ENCODE measurements at places on chromosomes 6 and 20.
A peak's percentile ranks its signal among the peaks of the same experiment; 100 is the strongest.

- no peak for DNase-seq
Observed at GRCh38 chr20:17651129-17651759, 30.8 kb downstream of the RRBP1 start.

- no peak for DNase-seq
Observed at GRCh38 chr20:31691646-31692275, 30.9 kb downstream of the BCL2L1 start.

DNA sequence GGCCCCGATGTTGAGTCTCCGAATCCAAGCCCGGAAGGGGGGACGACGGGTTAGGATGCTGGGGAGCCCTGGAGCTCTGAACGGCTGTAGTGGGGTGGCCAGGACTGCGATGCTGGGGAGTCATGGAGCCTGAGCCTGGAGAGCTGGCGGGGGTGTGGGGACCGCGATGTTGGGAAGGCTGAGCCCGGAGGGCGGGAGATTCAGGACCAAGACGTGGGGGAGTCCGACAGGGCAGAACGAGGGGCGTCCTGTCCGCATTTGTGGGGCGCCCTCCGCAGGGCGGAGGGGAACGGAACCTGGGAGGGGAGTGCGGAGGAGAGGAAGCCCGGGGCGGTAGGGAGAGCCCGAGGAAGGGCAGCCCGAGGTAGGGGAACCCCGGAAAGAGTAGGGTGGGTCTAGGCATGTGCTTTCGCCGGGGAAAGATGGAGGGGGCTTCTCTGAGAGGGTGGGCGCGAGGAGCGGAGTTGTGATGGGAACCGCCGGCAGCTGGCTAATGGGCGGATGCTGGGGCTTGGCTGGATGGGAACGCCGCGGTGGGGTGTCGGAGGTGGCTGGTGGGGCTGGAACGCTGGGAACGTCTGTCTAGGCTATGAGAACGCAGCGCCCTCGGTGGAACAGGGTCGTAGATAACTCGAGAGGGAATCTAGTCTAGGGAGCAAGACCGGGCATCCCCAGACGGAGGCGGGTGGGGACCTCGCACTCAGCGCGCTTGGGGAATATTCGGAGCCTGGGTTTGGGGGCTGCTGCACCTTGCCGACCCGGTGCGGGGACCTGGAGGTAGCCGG lies 684 bp downstream of the PAQR8 start:
- DNase-seq: no peak

- DNase-seq: no peak
Observed at GRCh38 chr6:137403855-137404254, 90.3 kb downstream of the OLIG3 start.

DNA sequence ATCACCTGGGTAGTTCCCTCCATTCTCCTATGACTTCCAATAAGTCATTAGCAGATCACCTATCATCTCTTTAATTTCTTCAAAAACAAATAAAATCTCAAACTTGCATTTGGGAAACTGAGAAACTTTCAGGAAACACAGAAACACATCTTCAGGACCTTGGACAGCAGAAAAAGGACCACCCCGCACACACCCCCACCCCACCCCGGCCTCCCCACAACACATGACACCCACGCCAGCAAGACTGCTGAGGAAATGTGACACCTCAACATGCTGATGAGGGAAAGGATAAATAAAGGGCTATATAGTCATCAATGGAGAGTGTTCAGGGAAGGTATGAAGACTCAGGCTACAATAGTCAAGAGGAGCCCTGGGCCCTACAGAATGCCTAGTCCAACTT lies 15.6 kb upstream of the TRIM39 start:
- DNase-seq: no peak

DNA sequence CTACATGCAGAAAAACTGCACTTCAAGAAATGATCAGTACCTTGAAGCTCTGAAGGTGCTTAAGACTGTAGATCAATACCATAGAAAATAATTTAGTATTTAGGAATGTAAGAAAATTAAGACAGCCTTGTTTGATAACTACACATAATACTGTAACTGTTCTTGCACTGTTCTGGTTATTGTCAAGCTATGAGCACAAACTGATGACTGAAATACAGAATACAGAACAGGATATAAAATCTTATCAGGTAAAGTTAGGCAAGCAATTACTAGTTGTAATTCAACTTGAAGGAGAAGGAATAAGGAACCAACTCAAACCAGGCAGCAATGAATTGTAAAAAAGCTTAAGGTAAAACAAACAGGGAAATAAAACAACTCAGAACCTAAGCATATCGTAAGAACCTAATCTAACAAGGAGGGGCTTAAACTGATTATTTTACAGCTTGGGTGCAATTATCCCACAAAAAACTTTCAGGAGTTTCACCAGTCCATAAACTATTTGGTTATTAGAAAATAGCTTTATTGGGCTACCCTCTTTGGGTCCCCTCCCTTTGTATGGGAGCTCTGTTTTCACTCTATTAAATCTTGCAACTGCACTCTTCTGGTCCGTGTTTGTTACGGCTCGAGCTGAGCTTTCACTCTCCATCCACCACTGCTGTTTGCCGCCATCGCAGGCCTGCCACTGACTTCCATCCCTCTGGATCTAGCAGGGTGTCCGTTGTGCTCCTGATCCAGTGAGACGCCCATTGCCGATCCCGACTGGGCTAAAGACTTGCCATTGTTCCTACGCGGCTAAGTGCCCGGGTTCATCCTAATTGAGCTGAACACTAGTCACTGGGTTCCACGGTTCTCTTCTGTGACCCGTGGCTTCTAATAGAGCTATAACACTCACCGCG lies 97.7 kb downstream of the ATG5 start:
- no peak for DNase-seq

DNA sequence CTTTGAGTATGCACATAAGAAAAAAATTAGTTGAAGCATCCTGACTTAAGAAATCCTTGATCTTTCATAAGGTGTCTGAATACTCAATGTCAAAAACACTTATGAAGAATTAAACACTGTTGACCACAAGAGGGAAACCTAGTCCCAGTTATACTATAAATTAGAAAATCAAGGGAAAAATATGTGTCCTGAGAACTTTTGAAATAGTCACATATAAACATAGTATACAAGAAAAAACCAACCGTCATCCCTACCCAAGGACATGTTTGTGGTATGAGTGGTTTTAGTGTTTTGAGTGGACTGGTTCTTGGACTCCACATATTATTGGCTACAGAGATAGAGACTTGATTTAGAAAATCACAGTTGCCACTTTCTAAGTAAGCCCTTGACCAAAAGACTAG lies 7.6 kb upstream of the HLA-DRA start:
- peak; percentile 19 for DNase-seq

DNA sequence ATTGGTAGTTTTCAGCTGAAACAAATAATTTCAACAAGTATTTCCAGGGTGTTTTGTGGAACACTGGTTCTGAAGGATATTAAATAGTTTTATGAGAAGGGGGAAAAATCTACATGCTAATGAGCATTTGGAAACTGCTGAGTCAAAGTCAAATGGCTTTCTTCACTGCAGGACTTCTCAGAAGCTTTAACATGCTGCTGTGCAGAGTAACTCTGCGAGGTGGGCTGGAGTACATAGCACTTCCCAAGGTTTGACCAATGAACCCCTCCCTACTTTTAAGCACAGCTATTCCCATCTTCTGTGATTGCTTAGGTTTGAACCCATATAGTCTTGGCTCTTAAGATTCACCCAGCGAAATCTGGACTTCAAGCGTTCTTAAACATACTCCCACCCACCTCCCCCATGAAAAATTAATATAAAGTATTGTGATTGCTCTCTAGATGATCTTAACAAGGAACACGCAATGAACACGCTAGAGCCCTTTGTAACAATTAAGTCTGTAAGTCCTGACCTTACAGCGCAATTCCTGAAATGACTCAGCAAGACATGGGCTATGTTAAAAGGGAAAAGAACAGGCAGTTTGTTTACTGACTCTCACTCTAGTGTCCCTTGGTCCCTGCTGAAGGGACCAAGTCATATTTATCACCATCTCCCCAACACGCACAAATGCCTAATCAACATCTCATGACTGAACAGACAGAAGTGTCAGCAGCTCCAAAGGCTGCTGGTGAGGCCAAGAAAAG lies 105.2 kb downstream of the NFATC2 start:
- no peak for DNase-seq

GRCh38 chr6:74268815-74269599 lies 573.0 kb downstream of the CD109 start:
- DNase-seq: no peak

- no peak for DNase-seq
Observed at GRCh38 chr6:14759976-14760672, 485.7 kb upstream of the JARID2 start.

DNA sequence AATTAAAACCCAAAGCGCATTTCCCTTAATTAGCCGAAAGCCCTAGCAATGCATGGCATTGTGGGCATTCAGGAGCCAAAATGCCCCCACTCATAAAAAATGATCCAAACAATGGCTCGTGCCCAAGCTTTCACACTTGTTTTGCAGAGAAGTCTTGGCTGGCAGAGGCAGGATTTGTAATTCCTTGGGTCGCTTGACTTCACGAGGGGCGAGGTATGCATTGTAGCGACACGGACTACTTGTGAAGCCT lies 613 bp upstream of the SASH1 start:
- no peak for DNase-seq

DNA sequence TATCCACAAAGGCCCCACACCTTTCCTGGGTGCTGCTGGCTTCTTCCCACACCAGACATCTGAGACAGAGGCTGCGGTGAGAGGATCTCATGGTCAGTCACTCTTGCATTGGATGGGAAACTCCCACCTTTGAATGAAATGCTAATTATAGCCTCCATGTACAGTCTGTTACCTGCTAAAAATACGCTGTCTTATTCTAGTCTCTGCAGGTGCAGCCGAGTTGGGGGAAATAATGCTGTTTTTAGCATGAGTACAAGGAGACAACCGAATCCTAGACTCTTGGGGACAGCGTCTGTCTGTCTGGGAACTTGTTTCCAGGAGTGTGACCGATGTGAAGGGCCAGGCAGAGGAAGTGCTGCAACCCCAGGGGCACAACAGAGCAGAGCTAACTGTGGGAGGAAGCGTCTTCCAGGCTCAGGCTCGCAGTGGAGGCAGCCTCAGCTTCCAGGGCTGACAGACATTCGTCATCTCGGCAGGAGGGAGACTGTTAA lies 286.2 kb downstream of the PREX1 start:
- no peak for DNase-seq

GRCh38 chr6:155377061-155377460 lies 62.8 kb upstream of the TFB1M start:
- DNase-seq: no peak

DNA sequence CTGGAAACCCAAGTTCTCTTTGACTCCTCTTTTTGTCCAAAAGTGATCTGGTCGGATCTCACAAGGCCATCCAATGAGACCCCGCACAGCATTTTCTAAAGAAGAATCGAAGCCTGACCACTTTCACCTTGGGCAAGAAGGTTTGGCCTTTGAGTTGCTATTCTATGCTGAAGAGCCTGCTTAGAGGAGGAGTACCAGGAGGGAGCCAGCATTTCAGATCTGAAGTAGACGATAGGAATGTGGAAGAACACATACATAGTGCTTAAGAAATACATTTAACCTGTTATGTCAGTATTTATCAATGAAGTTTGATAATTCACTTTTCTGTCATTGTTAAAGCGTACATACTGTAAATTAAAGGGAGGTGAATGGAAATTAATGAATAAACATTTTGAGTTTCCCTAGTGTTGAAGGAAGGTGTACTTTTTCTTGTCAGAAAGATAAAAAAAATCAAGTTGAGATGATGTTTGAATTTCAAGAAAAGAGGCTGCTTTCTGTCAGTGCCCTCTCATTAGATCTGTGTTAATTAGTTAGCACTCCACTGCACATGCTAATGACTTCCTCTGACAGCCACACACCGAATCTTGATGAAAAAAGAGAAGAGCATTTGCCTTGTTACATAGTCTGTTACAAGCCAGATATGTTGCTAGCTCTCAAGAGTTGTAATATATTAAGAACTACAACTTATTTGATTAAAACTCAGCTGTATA lies 10.9 kb upstream of the TDRD6 start:
- no peak for DNase-seq

GRCh38 chr20:16477632-16478031 lies 95.6 kb downstream of the KIF16B start:
- no peak for DNase-seq

- no peak for DNase-seq
Observed at GRCh38 chr6:90729057-90729456, 142.2 kb upstream of the MAP3K7 start.

GRCh38 chr6:35402136-35402855 lies 49.8 kb upstream of the FANCE start:
- DNase-seq: no peak

- DNase-seq: no peak
Observed at GRCh38 chr6:149248693-149249369, 68.7 kb upstream of the TAB2 start.

GRCh38 chr20:13891575-13891974 lies 98.8 kb downstream of the SEL1L2 start:
- DNase-seq: no peak

DNA sequence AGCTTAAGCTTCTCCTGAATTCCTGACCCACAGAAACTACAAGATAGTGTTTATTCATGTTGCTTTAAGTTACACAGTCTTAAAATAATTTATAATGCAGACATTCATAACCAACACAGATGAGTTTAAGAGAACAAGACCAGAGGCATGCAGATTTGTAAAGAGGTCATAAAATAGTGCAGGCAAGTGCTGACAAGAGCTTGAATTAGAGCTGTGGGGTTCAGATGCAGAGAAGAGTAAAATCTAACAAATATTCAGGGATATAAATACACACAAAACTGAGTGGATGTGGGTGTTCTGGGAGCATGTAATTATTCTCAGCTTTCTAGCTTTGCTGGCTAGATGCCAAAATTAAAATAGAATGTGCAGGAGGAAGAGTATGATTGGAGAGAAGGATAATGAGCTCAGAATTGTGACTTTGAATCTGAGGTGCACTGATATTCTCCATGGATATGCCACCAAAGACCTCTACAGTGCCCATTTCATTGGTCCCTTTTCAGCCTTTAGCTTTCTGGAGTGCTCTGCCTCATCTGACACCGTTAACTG lies 291.9 kb upstream of the SGK1 start:
- no peak for DNase-seq

- DNase-seq: no peak
Observed at GRCh38 chr20:22407237-22408193, 176.9 kb downstream of the FOXA2 start.

GRCh38 chr20:56574531-56575142 lies 41.6 kb downstream of the FAM209B start:
- no peak for DNase-seq

- no peak for DNase-seq
Observed at GRCh38 chr6:82568290-82568993, 204.8 kb downstream of the TPBG start.

DNA sequence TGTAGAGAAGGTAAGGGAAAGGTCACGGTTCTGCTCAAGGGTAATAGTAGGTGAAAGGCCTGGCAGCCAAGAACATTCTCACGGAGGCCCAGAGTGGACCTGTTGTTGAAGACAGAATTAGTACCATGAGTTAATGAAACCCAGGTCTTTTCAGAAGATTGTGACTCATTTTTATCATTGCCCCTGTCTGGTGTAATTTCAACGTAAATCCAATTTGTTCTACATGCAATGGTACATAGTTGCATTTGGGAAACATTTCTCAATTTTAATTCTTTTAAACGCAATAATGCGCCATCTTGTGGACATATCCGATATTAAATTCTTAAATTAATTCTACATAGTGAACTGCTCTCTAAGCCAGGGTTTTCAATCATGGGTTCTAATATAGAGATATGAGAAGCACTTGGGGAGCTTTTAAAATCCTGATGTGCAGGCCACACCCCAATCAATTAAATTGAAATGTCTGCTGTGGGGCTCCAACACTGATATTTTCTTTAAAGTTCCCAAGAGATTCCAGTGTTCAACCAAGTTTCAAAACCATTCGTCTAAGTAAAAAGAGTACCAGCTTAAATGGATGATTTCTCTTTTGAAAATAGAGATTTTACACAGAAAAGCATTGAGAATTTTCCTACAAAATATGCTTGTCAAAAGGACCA lies 257.4 kb downstream of the PLCB1 start:
- DNase-seq: peak; percentile 60

GRCh38 chr6:70124882-70125545 lies 177.9 kb downstream of the COL9A1 start:
- DNase-seq: no peak

Measured in Jurkat, Clone E6-1 (cell line).